Stimulated activated CD4-positive, alpha-beta T cell treated with anti-CD3 and anti-CD28 coated beads, Interleukin-1b, Interleukin-23, amount 100 ng/mL, for 4 hours (primary cell): ENCODE measurements at places on chromosomes 6 and 20.

GRCh38 chr6:131122516-131122915 is 12.8 kb upstream of the AKAP7 start:
- no peak for DNase-seq

GRCh38 chr6:15602154-15602553 is 60.7 kb downstream of the DTNBP1 start:
- no peak for DNase-seq

- no peak for DNase-seq
Observed at GRCh38 chr6:47234266-47234933, 75.3 kb downstream of the TNFRSF21 start.

DNA sequence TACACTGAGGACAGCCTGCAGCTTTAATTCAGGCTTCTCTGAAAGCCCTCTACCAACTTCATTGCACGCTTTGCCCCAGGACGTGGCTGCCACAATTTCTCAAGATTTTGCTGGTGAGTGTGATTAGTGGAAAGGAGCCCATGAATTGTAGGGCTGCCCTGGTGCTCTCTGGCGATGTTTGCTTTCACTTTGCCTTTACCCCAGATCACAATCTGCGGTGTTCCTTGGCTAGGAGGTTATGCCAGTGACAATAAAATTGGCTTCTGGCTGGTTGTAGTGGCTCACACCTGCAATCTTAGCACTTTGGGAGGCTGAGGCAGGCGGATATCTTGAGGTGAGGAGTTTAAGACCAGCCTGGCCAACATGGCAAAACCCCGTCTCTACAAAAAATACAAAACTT is 139.3 kb downstream of the FOXC1 start:
- no peak for DNase-seq

- DNase-seq, result no peak
Observed at GRCh38 chr20:45206725-45207124, at the start of gene SEMG1. SEMG1 (plus strand) TSS chr20:45207033; CDS start chr20:45207054, 21 bp downstream.

DNA sequence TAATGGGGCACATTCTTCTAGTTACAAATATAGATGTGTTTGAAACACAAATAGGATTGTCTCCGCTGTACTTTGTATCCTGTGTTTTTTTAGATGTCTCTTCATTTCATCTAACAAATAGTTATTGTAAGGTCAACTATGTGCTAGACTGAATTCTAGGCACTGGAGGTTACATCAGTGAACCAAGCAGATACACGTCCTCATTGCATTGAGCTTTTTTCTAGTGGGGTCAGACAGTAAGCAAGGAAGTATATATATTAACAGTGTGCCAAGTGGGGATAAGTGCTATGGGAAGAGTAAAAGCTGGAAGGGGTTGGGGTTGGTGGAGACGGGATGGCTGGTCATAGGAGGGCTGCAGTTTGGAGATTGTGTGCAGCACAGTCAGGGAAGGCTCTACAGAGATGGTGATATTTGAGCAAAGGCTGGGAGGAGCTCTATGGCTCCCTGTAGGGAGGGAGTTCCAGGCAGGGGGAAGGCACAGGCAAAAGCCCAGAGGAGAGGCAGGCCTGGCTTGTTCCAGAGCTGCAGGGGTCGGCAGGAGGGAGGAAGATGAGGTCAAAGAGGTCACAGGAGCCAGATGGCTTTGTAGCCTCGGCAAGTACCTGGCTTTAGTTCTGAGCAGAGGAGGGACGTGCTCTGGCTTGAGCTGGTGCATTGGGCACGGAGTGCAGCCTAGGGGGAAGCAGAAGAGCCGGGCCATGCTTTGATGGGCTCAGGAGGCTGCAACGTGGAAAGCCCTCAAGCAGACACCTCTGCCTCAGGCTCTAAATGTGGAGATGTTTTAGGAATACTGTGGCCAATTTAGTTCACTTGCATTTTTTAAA is 152.3 kb downstream of the ZDHHC14 start:
- DNase-seq, result no peak

DNA sequence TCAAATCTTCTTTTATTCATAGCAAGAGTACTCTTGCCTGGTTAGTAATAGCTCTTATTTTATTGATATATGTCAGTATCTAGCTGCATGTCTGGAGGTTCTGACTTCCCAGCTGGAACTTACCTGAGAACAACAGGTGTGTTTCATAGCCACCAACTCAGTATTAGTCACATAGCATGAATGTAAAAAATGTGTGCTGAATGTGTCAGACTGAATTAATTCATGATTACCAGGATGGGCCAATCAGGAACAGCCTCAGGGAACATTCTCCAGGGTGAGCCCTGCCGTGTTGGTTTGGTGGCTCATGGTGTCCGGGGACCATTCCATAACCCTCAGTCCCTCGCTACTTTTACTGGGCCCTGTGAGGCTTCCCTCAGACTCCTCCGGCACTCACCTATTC is 99.7 kb downstream of the TULP4 start:
- no peak for DNase-seq

DNA sequence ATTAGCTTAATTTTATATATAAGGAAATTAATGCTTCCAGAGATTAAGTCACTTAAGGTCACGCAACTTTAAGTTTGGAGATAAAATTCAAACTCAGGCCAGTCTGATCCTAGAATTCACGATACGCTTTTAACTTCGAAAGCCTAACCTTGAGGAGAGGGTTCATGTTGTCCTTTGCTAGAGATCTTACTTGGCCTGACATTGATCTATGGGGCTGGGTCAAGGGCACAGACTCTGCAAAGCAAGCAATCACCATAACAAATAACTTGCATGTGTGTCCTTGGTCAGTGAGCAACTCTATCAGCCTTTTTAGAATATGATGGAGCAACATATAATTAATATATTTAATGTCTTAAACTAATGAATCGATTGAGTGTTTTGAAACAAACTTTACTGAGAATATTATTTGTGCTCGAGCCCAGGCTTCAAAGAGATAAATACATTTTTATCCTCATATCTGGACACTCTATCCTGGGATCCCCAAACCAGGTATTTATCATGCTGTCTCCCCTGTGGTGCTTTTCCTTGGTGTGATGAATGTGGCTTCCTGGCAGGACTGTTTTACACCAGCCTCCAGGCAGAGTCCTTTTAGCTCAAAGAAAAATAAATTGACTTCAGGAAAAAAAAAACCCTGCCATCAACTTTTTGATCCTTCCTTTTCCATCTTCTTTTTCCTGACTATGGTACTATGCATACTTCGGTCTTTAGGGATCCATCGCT is 29.1 kb downstream of the RPS12 start:
- DNase-seq, result no peak

- DNase-seq, result peak; percentile 68
Observed at GRCh38 chr6:154154389-154154967, 115.4 kb downstream of the OPRM1 start.

DNA sequence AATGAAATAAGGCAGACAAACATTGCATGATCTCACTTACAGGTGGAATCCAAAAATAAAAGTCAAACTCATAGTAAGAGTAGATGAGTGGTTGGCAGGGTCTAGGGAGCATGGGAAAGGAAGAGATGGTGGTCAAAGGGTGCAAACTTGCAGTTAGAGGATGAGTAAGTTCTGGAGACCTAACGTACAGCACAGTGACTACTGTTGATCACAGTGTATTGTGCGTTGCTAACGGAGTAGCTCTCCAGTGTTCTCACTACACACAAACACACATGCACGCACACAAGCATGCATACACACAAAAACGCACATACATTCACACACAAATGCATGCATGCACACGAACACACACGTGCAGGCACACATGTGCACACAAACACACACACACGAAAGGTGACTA is 54.9 kb downstream of the LY86 start:
- no peak for DNase-seq

DNA sequence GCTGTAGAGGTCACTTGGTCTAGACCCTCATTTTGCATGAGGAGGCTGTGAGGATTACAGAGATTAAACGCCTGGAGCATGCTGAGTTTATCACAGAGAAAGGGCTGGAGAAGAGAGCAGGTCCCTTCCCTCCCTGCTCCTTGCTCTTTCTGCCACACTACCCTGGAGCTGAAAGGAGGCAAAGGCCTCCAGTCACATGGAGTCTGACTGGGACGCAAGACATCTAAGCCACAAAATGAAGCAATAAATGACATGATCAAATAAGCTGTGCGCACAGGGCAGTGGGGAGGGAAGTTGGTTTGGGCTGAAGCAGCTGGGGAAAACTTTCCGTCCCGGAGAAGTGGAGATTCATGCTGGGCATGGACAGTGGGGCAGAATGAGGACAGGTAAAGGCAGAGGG is 33.3 kb downstream of the ATXN1 start:
- no peak for DNase-seq

- DNase-seq, result peak; percentile 49
Observed at GRCh38 chr6:41940759-41941279, 789 bp downstream of the CCND3 start.

GRCh38 chr6:6751619-6752023 is 163.1 kb downstream of the LY86 start:
- peak; percentile 9 for DNase-seq

DNA sequence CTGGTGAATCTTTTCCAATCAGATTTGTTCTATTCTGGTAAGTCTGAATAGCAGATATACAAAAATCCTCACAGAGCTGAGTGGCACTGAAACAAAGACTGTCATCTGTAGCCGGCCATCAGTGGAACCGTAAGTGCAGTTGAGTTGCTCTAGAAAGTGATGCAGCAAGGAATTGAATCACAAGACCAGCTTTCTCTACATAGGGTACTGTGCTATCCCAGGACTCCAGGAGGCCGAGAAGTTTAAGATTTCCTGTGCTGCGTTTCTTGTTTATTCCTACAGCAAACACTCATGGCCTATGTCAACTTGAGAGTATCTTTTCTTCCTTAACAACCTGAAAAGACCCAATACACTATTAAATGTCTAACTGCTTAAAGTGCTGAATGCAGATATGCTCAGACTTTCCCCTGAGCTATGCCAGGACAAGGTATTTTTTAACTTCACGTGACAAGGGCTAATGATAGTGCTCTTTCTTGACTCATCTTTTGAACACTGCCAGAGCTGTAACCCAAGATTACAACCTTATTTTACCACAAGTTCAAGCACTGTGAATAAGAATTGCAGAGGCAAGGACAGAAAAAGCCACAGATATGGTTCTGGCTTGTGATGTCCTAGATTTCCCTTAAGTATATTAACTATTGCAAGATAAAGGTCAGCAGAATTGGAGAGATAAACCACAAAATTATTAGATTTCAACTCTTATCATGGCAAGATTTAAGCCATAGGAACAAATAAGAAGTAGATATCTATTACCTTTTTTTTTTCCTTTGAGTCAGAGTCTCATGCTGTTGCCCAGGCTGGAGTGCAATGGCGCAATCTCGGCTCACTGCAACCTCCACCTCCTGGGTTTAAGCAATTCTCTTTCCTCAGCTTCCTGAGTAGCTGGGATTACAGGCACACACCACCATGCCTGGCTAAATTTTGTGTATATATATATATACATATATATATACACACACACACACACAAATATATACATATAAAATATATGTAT is 71.6 kb downstream of the GJA1 start:
- DNase-seq, result no peak

DNA sequence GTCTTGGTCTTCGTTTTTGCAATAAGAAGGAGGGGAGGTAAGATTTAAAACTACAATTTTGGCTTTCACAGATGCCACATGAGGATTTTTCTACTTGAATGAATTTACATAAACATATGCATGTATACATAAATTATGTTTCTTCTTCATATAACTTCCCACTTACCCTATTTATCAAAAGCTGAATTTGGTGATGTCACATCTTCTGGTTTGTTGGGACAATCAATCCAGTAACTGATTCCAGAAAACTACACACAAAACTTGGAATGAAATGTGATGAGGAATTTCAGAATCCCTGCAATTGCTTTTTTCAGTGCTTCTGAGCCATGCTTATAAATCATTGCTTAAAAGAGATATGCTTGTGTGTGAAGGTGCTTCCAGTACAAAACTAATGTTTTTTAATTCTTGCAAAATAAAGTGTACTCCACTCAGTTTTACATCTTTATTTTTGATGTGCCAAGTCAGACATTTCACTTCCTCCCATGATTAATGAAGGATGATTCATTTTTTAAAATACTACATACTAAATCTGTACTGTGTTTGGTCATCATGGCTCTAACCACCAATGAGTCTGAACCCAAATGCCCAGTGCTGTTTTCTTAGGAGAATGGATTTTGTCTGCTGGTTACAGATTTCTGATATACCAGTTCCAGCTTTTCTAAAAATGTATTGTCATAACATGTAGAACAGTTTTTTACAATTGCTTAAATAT is 32.1 kb upstream of the RIN2 start:
- no peak for DNase-seq

GRCh38 chr6:20458027-20458894 is 56.6 kb downstream of the E2F3 start:
- DNase-seq, result no peak

DNA sequence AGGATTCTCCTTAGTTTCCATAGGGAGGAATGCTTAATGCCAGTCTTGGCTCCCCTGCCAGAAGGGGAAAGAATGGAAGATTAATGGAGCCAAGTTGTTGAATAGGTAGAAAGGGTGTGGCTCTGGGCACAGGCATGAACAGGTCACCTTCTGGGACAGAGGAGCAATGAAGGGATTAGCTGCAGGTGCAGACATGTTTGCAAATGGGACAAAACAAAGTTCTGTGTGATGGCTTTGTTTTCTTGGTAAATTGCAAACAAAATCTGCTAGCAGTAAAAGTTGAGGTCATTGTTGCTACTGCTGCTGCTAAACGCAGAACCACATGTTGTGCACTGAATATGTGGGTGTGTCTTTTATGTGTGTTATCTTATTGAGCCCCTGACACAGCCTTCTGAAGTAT is 93.3 kb downstream of the PERP start:
- no peak for DNase-seq

DNA sequence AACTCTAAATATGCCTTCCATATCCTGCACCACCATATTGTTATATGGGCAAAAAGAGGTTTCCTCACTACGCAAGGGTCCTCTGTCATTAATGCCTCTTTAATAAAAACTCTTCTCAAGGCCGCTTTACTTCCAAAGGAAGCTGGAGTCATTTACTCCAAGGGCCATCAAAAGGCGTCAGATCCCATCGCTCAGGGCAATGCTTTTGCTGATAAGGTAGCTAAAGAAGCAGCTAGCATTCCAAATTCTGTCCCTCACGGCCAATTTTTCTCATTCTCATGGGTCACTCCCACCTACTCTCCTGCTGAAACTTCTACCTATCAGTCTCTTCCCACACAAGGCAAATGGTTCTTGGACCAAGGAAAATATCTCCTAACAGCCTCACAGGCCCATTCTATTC is 30.3 kb upstream of the ZBTB22 start:
- DNase-seq, result no peak

- no peak for DNase-seq
Observed at GRCh38 chr6:111817451-111818120, 55.7 kb downstream of the FYN start.
